Esophagus squamous epithelium (tissue), 5 donors: ENCODE measurements at places on chromosomes 5 and 9.

DNA sequence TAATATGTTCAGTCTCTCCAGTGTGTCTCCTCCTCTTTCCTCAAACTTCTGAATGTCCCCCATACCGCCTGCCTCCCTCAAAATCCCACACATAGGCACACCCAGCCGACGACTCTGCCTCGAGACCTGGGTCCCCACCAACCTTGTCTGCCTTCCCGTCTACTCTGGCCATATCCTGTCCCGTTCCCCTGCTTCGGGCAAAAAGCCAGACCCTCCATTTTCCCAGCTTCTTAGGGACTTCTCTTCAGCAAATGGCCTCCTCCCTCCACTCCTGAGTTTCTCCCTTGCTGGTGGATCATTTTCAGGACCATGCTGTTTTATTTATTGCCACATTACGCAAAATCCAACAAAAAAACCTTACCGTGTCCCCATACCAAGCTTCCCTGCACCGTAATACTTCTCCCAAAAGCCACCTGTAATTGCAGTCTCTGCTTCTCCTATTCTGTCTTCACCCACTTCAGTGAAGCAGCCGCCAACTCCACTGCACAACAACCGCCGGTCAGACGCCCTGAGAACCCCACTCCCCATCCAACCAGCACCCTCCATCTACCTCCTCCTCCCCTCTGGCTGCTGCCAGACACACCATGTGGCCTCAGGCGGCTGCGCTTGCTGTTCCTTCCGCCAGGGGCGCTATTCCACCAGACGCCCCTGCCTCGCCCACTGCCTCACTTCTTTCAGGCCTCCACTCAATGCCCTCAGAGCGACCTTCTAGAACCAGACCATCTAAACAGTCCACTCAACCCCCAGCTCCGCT is 117.0 kb downstream of the TRPM6 start:
- DNase-seq, result no peak

- DNase-seq, result no peak
Measured at GRCh38 chr9:134290603-134291451, 35.4 kb upstream of the RXRA start.

DNA sequence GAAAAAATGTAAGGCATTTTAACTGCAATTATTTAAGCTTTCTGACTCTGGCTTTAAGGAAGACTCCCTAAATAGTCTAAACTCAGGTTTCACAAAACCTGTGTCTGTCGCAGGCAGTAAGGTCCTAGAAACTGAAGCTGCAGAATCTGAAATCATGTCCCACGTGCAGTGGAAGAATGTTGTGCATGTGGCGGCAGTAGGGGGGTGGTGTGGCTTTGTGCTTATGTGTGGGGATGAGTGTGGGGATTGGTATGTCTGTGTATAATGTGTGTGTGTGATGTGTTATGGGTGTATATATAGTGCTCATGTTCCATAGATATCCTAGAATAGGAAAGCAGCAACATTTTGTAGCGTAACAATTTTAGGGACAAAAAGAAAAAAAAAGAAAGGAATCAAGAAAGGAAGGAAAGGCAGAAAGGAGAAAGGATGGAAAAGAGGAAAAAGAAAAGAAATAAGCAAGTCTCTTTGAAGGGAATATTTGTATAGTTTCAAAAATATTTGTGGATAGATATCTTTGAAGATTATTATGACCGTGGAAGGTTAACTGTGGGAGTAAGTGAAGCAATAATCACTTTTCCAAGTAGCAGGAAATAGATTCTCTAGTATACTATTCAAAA is 6.6 kb downstream of the ANKDD1B start:
- no peak for DNase-seq

DNA sequence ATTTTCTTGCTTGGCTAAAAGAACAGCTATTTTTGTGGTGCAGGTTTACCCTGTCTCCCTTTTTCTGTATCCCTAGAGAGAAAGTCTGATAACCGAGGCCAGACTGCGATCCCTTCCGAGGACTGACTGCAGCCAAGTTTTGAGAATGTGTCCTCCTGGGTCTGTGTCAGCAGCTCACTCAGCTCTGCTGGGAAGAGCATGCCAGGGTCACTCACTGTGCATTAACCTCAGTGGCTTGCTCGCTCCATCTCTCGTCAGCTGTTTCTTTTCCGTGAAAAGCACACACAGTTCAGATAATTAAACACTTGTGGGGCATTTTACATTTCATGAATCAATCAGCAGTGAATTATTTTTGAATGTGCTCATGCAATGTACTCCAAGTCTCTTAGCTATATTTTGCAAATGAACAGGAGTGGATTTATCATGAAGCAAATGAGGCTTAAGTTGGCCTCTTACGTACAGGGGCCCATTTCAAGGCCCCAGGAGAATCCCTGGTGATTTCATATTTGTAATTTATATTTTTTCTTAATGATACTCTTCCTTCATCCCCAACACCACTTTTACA is 252.1 kb downstream of the SMARCA2 start:
- DNase-seq, result no peak

DNA sequence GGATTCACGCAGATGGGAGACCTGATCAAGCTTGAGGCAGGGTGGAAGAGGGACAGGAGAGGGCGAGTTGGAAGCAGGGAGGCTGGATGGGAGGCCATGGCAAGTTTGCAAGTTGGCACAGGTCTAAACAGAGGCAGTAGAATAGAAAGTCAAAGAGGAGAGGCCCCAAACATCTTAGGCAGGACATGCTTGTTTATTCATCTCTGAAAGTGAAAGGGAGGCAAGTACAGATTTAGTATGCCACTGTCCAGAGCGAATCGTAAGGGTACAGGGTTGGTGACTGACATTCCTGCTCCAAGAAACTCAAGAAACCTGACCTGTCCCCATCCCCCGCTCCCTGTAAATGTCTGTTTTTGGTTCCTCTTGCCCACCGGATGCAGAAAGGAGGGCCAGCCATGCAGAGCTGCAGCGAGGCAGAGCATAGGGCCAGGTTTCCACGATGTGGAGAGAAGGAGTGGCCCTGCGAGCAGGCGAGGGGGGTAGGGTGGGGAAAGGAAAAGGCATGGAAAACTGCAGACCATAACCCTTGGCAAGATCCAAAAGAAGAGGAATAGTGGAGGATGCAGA is 96.2 kb upstream of the BOD1 start:
- no peak for DNase-seq

DNA sequence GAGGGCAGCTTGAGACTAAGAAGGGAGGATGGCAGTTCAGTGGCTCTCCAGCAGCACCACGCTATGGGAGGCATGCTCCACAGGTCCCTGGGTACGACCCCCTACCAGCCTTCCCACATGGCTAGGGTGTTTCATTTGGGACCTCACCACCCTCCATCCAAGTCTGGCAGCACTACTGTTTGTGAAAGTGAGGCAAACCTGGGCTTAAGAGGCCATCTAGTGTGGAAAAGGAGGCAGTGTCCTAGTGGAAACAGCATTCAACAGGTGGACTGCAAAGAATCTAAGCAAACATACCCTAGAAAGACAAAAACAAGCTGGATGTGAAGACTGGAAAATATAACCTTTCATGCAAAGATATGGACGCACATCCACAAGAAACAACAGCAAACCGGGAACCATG is 4.8 kb upstream of the C5orf47 start:
- DNase-seq, result no peak
